SK-N-SH (cell line): ENCODE measurements at places on chromosomes 12 and 14.

DNA sequence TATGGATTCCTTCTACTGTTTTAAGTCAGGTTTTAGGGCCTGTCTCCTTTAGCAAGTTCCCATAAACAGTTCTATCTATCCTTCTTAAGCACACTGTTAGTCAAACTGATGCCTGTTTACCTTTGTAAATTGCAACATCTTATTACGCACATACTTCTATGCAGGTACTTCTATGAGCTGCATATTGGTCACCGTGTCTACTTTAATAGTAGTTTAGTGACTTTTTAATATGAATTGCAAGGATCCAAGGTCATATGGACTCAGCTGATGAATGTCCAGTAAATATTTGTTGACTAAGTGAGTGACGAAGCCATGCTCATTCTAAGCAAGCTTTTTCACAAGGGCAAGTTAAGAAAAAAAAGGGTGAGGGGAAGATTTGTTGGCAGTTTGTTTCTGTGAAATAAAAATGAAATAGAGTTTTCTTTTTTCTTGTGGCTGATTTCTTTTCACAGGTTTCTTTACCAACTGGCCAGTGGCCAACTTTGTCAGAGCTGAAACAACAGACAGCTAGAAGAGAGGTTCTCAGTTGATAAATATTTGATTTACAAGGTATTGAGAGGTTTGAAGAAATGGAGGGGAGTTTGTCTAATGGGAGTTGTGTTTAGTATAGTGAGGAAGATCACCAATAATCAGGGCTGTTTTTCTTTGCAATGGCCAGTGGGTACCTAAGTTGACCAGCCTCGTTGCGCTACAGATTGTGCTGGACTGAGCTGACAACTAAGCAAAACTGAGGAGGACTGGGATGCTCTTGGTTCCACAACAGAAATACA is 141.1 kb downstream of the SLC15A5 start:
- no peak for DNase-seq

GRCh38 chr12:78183824-78184223 is 353.1 kb downstream of the NAV3 start:
- no peak for DNase-seq

GRCh38 chr12:9064201-9064814 is 51.4 kb downstream of the A2M start:
- DNase-seq, result peak; percentile 86

GRCh38 chr14:89485264-89485663 is 68.2 kb upstream of the FOXN3 start:
- DNase-seq, result no peak

GRCh38 chr12:53870117-53870516 is 68.5 kb upstream of the HOXC13 start:
- DNase-seq, result no peak

DNA sequence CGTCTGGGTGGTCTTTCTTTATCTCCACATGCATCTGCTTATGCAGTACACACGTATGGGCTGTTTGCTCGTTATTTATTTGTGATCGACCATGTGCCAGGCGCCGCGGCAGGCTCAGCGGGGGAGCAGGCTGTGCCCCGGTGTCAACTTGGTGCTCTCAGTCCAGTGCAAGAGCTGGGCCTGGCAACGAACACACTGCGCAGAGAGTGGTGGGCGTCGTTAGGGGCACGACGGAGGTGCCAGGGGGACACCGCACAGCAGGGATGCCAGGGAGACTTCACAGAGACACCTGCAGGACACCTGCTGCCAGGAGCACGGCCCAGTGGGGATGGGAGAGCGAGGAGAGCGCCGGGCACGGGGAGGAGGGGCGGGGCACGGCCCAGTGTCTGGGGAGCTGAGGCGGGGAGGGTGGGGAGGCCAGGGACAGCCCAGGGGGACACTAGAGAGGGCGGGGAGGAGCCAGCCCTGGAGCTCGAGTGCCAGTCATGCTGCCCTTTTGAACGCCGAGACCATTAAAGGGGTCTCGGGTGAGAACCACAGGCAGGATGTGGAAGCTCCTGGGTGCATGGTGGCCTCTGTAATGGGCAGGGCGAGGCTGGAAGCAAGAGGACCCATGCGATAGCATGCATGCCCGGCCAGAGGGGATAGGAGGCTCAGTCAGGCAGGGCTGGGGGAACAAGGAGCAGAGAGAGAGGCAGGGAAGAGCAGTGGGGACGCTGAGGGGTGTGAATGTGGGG is 652 bp upstream of the LRCOL1 start:
- no peak for DNase-seq

DNA sequence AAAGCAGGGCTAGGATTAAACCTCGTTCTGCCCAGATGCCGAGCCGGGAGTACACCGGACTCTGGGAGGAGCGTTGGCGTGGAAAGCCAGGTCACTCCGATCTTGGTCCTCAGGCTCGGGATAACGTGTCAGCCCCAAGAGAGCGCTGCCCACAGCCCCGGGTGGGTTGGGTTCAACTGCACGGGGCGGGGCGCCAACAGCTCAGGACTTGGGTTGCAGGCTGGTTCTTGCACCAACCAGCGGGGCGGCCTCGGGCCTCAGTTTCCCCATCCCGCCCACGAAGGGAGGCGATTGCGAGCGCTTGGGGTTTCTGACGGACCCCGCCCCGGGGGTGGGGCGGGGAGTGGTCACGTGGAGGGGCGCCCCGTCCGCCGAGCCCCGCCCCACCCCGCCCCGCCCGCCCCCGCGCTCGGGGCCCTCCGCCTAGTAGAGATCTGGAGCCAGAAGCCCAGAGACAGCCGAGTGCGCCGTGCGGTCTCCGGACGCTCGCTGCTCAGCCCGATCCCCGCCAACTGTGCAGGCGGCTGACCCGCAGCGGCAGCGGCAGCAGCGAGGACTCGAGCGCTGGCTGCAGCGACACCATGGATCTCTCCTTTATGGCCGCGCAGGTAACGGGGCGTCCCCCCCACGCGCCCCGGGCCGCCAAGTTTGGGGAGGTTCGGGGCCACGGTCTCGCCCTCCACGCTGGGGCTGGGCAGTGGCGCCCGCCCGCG is at the start of gene C14orf132:
Gene C14orf132, plus strand, starts transcription at position 443 of the 713 bp plus-strand sequence. Its CDS starts 139 bp downstream, at position 582.
- DNase-seq, result peak; percentile 96

GRCh38 chr12:49025463-49025862 is 6.9 kb upstream of the PRKAG1 start:
- no peak for DNase-seq

- no peak for DNase-seq
Measured at GRCh38 chr12:116958402-116959197, 47.9 kb downstream of the FBXW8 start.

DNA sequence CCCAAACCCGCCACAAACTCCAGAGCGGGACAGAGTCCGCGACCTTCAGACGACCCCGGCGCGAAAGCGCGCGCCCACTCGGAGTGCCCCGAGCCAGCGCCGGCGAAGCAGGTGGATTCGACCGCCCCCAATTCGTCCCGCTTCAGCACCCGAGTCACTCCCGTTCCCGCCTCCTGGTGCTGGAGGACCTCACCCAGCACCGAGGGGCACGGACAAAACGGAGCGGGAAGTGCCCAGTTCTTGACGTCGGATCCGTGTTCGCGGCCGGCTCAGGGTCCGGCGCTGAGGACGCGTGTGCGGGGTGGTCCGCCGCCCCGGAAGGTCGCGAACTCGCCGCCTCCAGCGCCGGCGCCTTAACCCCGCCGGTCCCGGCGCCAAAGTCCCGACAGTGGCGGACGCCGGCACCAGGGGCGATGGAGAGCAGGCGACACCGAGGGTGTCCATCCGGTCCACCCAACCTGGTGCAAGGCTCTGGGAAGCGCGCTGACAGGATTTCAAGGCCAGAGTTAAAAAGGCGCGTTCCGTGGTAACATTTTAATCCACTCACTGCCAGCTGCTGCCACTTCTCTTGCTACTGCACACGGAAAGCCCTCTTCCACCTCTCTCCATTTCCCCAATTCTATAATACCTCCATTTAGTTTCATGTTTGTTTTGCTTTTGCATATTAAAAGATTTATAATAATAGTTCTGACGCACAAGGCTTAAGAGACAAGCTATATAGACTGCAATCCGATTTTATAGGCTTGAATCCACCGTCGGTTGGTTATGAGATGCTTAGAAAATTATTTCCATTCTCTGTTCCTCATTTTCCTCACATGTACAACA is 240.0 kb upstream of the CPNE8 start:
- DNase-seq, result peak; percentile 9

DNA sequence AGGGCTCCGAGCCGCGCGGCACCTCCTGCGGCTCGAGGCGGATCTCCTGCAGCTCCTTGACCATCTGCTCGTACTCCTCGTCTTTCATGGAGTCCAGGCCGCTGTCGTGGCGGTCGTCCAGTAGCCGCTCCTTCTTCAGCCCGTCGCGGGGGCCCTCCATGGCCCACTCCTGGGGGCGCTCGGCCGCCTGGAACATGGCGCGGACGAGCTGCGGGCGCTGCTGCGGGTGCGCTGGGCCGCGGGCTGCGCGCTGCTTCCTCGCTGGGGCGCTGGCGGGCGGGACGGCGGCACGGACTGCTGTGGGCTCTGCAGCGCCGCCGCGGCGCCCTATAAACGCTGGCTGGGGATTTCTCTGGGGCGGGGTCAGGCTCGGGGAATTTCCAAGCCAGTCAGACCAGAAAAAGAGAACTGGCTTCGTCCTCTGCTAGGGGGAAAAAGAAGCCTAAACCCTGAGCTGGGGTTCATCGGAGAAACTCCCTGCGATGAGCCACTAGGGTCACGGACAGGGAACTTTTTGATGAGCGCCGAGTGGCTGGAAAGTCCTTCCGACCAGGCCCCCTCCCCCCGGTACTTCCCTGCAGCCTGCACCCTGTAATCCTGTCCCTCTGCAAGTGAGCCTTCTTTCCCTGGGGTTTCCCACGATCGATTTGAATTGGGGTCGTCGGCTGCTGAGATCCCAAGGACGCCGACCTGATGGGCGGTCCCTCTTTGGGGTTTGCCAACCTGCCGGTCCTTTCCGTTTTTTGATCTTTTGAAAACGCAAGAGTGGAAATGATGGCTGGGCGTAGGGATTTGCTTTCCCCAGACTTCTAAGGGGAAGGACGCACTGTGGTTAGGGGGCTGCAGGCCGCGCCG is at the start of gene NFKBIA:
Gene NFKBIA, minus strand, starts transcription at position 301 of the 855 bp plus-strand sequence. Its CDS starts 105 bp downstream, at position 196.
- DNase-seq, result peak; percentile 87

DNA sequence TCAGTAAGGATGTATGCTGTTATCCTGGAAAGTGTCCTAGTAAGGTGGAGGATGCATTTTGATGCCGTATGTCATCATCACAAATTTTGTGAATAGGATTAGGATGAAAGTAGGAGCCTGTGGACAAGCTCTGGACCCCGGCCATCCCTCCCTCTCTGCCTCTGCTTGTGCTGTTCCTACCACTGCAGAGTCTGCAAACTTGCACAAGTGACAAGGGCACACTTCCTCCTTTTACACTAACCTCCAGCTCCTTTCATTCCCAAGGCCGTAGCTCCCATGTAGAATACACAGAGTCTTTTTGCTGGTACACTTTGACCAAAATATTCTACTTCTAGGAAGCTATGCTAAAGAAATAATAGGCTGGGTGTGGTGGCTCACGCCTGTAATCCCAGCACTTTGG is 13.3 kb upstream of the TMCC3 start:
- no peak for DNase-seq

DNA sequence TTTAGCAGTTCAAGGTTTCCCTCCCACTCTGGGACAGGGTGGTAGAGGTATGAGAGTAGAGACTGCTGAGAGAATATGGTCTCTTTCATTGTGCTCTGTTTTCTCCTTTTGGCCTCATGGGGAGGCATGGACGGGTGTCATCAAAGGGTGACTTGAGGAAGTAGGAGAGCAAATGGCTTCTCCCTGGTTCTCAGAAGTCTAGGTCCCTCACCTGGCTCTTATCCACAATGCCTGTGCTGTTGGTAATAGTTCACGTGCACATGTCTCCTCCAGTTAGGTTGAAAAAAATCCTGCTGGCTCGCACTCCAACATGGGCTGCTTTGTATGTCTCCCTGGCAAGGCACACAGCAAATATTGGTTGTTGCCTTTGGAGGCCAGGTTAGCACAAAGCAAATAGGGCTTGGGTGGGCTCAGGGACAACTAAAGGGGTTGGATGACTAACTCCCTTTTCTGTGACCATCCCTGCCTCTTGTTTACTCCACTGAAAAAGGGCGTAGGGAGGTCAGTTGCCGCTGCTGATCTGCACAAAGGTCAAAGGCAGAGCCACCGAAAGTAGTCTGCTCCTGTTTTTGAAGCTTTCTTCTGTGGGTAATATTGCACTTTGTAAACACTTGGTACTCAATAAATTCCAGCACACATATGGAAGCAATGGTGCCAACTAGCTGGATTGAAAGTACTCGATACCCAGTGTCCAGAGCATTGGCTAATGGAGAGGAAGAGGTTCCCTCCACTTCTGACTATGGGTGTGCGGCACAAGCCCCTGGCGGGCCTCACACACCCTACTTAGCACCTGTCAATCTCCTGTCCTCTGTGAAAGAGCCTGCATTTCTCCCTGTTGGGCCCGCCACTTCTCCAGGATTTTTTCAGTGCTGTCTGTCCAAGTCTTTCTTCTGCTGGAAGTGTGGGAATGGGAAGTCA is 121.8 kb downstream of the SLC38A6 start:
- DNase-seq, result no peak

DNA sequence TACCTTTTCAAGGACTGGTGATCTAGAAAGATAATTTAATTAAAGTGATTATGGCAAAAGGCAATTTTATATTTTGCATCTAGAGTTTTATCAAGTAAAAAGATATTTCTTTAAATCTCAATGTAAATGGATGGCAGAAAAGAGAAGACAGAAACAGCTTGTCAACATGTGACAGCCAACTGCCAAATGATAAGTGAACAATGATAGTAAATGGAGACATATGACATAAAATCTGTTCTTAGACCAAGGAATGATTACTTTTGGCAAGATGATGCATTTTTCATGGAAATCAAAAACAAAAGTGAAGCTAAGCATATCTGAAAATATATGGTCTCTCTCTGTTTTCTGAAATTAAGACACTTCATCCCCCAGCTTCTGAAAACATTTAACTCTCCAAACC is 1730.7 kb upstream of the FLRT2 start:
- DNase-seq, result no peak

GRCh38 chr12:24111616-24112015 is 162.1 kb upstream of the SOX5 start:
- no peak for DNase-seq
